Right atrium auricular region (tissue), 2 donors: ENCODE measurements at places on chromosomes 5 and 9. TPM values are rescaled to one million over a fixed set of nuclear protein-coding genes. Genes with fewer than 3 reads are reported as not detected.

- no peak overlapping the region for H3K27ac ChIP-seq
- H3K4me1 ChIP-seq = no peaks in the 10 kb centered on the region
- no peak overlapping the region for H3K4me3 ChIP-seq
Observed at GRCh38 chr5:171681677-171682076, 103.9 kb upstream of the SMIM23 start.

GRCh38 chr5:97056263-97056662, 86.1 kb downstream of the LIX1 start:
- no peaks in the 10 kb centered on the region for H3K36me3 ChIP-seq
- H3K27me3 ChIP-seq = no peaks in the 10 kb centered on the region
- H3K27ac ChIP-seq = no peak overlapping the region
- DNase-seq = no peak

DNA sequence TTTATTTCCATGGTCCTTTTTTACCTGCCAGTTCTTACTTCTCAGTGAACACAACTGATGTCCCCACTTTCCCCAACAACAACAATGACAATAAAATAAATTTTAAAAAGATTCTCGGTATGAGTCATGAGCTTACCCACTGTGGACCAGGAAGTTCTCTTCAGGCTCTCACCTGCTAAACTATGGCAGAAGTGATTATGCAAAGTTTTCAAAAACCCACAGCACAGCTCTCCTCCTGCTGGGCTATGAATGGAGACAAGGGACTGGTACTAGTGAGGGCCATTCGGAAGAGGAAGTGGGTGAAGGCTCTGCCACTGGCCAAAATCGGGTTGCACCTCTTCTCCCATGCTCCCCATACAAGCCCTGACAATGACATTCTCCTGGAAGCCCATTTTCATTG, 429.4 kb downstream of the PIK3R1 start:
- H3K36me3 ChIP-seq = no peaks in the 10 kb centered on the region
- H3K4me1 ChIP-seq = no peaks in the 10 kb centered on the region
- DNase-seq = no peak
- H3K4me3 ChIP-seq = no peak overlapping the region
- no peaks in the 10 kb centered on the region for H3K27me3 ChIP-seq

- no peak for DNase-seq
- no peaks in the 10 kb centered on the region for H3K36me3 ChIP-seq
- H3K4me3 ChIP-seq = no peak overlapping the region
- H3K4me1 ChIP-seq = no peaks in the 10 kb centered on the region
- H3K27me3 ChIP-seq = no peaks in the 10 kb centered on the region
Observed at GRCh38 chr9:70883963-70884793, 237.2 kb downstream of the TRPM3 start.

GRCh38 chr5:178439493-178440180, 150.6 kb downstream of the COL23A1 start:
- H3K36me3 ChIP-seq = no peaks in the 10 kb centered on the region
- no peak for DNase-seq
- no peak overlapping the region for H3K27ac ChIP-seq
- H3K27me3 ChIP-seq = no peaks in the 10 kb centered on the region

- H3K36me3 ChIP-seq = no peaks in the 10 kb centered on the region
- DNase-seq = no peak
- H3K4me1 ChIP-seq = peaks cover 25% of the 10 kb centered on the region
- H3K4me3 ChIP-seq = peak overlapping the region; percentile 44
Observed at GRCh38 chr5:77630114-77630680, 8.3 kb downstream of the OTP start.

- H3K27me3 ChIP-seq = no peaks in the 10 kb centered on the region
- DNase-seq = no peak
- H3K4me3 ChIP-seq = no peak overlapping the region
- no peaks in the 10 kb centered on the region for H3K36me3 ChIP-seq
- H3K27ac ChIP-seq = no peak overlapping the region
- no peaks in the 10 kb centered on the region for H3K4me1 ChIP-seq
Observed at GRCh38 chr5:78730300-78731094, 81.9 kb upstream of the LHFPL2 start.

DNA sequence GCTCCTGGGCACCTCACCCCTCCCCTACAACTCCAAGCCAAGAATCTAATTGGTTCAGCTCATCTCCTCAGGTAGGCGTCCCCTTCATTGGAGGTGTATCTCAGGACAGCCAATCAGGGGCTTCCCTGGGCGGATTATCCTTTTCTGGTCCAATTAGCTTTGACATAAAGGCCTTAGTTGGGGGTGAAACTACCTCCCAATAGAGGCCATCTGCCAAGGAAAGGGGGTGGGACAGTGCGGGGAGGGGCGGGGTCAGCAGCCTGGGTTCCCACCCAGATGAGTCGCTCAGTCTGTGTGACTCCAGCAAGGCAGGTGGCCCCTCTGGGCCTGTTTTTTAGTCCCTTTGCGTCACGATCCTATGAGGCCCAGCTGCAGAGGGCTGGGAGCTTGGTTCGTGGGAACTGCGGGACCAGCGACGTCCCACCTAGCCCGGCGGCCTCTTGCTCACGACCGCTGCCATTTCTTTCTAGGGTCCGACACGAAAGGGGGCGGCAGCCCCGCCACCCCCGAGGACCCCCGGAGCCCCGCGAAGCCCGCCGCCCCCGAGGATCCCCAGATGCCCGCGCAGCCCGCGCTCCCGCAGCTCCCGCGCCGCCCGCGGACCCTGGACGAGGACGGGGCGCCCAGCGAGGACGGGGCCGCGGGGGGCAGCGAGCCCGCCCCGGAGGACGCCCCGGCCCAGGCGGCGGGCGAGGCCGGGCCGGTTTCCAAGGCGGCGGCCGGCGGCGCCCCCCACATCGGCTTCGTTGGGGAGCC, 8.9 kb downstream of the PRRT1B start:
- no peaks in the 10 kb centered on the region for H3K4me1 ChIP-seq
- H3K36me3 ChIP-seq = no peaks in the 10 kb centered on the region
- no peak overlapping the region for H3K27ac ChIP-seq
- H3K4me3 ChIP-seq = no peak overlapping the region
- H3K27me3 ChIP-seq = peaks cover 5% of the 10 kb centered on the region
- no peak for DNase-seq

DNA sequence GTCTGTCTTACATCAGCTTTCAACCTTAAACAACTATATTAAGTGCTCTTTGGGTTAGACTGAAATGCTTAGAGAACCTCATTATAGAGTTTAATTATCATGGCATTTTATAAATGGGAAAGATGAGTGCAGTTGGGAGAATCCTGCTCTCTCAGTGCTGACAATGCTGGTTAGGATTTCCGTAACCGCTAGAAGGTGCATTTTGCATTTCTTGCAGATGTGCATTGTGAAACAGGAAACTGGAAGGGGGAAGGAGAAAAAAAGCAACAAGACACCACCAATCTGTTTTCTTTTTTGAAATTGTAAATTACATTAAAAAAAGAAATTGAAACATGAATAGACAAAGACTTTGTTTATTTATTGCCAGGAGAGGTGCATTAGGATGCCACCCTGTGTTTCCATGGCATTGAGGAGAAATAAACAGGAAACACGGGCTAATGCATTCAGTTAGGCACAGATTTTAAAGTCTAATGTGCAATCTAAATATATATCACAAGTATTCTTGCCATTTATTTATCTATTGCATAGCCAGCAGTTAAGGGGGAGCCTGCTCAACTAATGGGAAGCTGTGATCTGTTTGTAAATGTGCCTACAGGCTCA, 478.9 kb downstream of the PSAT1 start:
- H3K27ac ChIP-seq = no peak overlapping the region
- DNase-seq = no peak
- H3K4me3 ChIP-seq = no peak overlapping the region
- no peaks in the 10 kb centered on the region for H3K4me1 ChIP-seq

DNA sequence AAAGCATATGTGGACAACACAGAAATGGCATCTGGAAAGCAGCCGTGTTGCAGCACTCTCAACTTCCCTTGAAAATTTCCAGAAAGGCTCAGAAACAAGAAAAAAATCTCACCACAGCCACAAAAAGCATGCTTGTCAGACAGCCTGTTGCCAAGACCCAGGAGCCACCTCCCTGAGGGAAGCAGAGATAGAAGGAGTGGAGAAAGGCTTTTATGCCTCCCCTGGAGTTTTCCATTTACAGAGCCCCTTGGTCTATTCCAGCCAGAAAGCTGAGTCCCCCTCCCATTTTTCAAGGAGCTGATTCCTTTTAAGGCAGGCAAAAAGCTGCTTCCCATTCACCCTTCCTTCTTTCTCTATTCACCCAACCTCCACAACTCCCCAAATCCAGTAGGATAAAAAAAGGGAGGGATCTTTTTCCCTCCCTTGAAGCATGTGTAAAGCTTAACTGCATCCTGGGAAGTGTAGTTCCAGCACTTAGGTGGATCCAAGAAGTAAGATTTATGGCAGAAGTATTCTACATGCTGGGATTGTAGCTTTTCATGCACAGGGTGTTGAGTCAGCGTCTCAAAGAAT, 37.1 kb upstream of the PALM2AKAP2 start:
- H3K4me1 ChIP-seq = peaks cover 33% of the 10 kb centered on the region
- no peak overlapping the region for H3K4me3 ChIP-seq
- no peaks in the 10 kb centered on the region for H3K36me3 ChIP-seq
- H3K27ac ChIP-seq = no peak overlapping the region

GRCh38 chr9:94922691-94923107, 196.2 kb downstream of the AOPEP start:
- H3K4me3 ChIP-seq = no peak overlapping the region
- no peaks in the 10 kb centered on the region for H3K27me3 ChIP-seq
- H3K36me3 ChIP-seq = no peaks in the 10 kb centered on the region

DNA sequence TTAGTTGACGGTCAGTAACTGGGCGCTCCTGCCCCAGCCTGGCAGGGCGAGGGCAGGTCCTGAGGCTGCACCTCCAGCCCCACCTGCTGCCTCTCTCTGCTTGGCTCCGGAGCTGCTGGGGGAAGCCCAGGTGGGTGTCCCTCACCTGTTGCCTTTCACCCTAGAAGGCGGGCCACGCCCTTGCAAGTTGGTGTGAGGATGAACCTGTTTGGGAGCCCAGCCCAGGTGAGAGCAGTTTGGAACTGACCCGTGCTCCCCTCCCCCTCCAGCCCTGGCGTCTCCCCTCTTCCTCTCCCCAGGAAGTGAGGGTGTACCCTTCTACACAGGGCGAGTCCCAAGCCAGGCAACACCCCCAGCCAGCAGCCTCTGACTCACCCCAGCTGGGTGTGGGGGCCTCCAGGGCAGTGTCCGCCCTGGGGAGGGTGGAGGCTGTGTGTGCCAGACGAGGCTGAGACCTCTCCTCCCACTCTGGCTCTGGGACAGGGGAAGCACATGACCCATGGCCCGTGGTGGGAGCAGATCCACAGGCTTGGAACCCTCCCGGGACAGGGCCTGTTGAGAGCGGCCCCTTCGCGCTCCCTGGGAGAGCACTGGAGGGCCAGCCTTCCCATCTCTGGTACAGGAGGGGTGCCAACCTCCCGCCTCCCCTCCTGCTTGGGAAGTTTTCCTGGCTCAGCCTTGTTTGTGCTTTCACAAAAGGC, 10.4 kb downstream of the LRRC8A start:
- DNase-seq = peak; percentile 94
- H3K4me1 ChIP-seq = no peaks in the 10 kb centered on the region
- H3K27ac ChIP-seq = peak overlapping the region; percentile 85
- no peak overlapping the region for H3K4me3 ChIP-seq
- H3K36me3 ChIP-seq = peaks cover 75% of the 10 kb centered on the region

DNA sequence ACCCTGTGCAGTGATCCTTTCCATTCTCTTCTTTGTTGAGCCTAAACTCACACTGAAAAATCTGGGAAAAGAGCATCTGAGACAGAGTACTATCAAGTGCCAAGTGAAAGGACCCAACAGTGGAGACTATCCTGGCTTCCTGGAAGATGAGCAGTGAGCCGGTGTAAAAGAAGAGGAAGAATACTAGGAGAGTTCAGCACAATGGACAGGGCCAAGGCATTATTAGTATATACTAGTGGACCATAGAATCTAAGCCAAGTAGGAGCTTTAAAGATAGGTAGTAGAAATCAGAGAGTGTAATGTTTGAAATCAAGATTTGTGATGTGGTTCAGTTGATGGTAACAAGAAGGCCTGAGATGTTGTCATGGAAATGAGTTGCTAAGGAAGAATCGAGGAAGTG, 140.8 kb downstream of the CAMK4 start:
- no peaks in the 10 kb centered on the region for H3K36me3 ChIP-seq
- H3K4me3 ChIP-seq = no peak overlapping the region
- no peak overlapping the region for H3K27ac ChIP-seq
- H3K27me3 ChIP-seq = no peaks in the 10 kb centered on the region

GRCh38 chr5:173885475-173886010, 2.6 kb upstream of the CPEB4 start:
- H3K4me1 ChIP-seq = no peaks in the 10 kb centered on the region
- H3K27me3 ChIP-seq = no peaks in the 10 kb centered on the region
- no peak overlapping the region for H3K4me3 ChIP-seq
- no peak for DNase-seq
- no peaks in the 10 kb centered on the region for H3K36me3 ChIP-seq
- peak overlapping the region; percentile 4 for H3K27ac ChIP-seq

- H3K27ac ChIP-seq = no peak overlapping the region
- no peak for DNase-seq
- H3K4me3 ChIP-seq = no peak overlapping the region
Observed at GRCh38 chr5:44546286-44546685, 157.1 kb upstream of the FGF10 start.

DNA sequence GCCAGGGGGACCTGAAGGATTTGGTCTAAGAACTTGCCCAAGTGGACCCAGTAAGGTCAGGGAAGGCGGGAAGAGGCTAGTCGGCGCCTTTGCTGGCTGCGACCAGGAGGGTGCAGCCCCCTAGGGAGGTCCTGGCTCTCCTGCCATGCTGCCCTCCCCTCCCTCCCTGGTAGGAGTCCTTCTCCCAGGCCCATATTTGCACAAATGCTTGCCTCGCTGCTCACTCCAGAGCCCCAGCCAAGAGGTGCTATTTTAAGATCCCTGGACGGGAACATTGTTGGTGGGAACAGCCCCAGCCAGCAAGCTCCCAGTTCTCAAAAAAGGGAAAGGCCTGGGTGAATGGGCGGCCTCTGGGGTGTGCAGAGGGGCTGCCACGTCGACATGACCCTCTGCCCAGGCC, 4.3 kb upstream of the IL17B start:
- H3K4me1 ChIP-seq = no peaks in the 10 kb centered on the region
- no peak overlapping the region for H3K4me3 ChIP-seq
- DNase-seq = peak; percentile 66
- peak overlapping the region; percentile 93 for H3K27ac ChIP-seq
- H3K36me3 ChIP-seq = no peaks in the 10 kb centered on the region
- no peaks in the 10 kb centered on the region for H3K27me3 ChIP-seq

- no peaks in the 10 kb centered on the region for H3K36me3 ChIP-seq
- no peak overlapping the region for H3K27ac ChIP-seq
- no peak for DNase-seq
- H3K27me3 ChIP-seq = no peaks in the 10 kb centered on the region
- H3K4me3 ChIP-seq = no peak overlapping the region
- no peaks in the 10 kb centered on the region for H3K4me1 ChIP-seq
Observed at GRCh38 chr5:58498340-58498942, 7.2 kb downstream of the GAPT start.

CHMP5 gene
- 44.0 TPM for total RNA-seq

PCDHA3 gene
- 0.48 TPM for total RNA-seq

CTXN3 gene
- total RNA-seq = not detected

PCDHB4 gene
- 1.6 TPM for total RNA-seq

CTSV gene
- total RNA-seq = not detected

PCDHA13 gene
- total RNA-seq = 0.15 TPM

VCAN gene
- 139 TPM for total RNA-seq

CD180 gene
- 0.26 TPM for total RNA-seq

PRUNE2 gene
- 15.4 TPM for total RNA-seq

ELOVL7 gene
- 0.43 TPM for total RNA-seq

UNC13B gene
- 12.9 TPM for total RNA-seq
